Dermis lymphatic vessel endothelial cell (primary cell): ENCODE measurements at places on chromosomes 6 and 20. TPM values are rescaled to one million over a fixed set of nuclear protein-coding genes. Genes with fewer than 3 reads are reported as not detected.

WFDC9 gene
- total RNA-seq, result not detected in 2 replicates

CENPQ gene
- total RNA-seq, result 1.8 and 3.2 TPM in 2 replicates

NMBR gene
- total RNA-seq, result not detected in 2 replicates

TMEM200A gene
- total RNA-seq, result 0.43 and 1.0 TPM in 2 replicates

RNF39 gene
- total RNA-seq, result under 0.01 TPM in 1 of 2 replicates, not detected in the other

NKAIN4 gene
- not detected in 2 replicates for total RNA-seq

PTPRA gene
- total RNA-seq, result 23.5 and 24.6 TPM in 2 replicates

CRISP3 gene
- total RNA-seq, result not detected in 2 replicates
